ENCODE measurements at places on chromosomes 12 and 14.

- DNase-seq, result no peak
Measured at GRCh38 chr14:36176524-36176923, at the start of gene PTCSC3. TSS of gene PTCSC3 (minus strand) at chr14:36176722.

DNA sequence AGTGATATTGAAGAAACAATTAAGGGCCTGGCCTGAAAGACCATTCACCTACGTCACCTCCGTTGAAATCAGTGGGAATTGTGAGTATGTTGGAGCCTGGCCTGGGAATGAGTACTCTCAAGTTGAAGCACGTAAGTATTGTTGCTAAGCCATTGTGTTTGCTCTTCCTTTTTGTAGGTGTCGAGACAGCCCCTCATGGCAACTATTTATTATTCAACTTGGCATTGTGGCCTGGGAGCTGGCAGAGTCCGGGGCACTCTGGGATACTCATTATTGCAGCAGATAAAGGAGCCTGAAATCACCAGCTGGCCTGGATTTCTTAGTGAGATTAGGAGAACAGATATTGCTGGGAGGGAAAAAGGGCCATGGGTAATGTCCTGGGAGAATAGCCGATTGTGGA is 147.4 kb downstream of the C12orf75 start:
- no peak for DNase-seq

GRCh38 chr12:27277846-27278260 is 33.8 kb downstream of the STK38L start:
- no peak for DNase-seq

DNA sequence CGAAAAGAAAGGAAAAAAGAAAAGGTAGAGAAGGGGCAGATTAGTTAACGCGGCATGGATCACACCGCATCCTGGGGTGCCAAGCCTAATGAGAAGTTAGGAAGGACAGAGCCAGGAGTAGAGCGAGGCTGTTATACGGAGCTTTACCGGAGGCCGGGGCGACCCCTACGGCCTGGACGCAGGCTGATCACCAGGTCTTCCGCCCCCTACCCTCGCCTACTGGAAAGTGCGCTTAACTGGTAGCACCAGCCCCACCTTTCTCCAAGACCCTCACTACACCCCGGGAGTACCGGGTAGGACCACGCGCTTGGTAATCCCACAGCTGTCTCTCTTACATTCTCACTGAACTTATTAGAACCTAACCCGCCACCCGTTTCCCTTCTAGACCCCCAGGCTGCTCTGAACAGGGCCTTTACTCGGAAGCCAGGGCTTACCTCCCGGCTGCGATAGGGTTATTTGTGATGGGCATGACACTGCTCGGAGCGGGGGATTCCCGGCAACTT is 33.8 kb downstream of the WBP11 start:
- DNase-seq, result no peak

DNA sequence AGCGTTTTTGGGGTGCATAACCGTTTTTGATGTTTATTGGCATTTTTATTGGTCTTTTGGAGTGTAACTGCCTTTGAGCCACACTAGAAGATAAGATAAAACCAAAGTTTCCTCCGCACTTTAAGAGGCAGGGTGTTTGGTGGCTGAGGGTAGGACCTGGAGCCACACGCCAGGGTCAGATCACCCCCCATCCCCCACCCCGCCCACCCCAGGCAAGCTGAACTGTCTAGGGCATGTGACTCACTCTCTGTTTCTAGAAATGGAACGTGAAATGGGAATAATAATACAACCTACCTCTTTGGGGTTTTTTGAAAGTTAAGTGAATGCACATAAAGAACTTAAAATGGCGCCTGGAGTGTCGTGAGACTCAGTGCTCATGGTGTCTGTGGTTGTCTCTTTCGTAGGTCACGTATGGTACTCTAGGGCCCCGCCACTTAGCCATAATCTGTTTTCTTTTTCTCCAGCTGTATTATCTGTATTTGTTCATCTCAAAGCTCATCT is 56.0 kb downstream of the PPP2R5C start:
- no peak for DNase-seq

- no peak for DNase-seq
Measured at GRCh38 chr12:88644946-88645702, 64.9 kb upstream of the KITLG start.
